Fibroblast of skin of right biceps (primary cell): ENCODE measurements at places on chromosomes 16 and 17.

DNA sequence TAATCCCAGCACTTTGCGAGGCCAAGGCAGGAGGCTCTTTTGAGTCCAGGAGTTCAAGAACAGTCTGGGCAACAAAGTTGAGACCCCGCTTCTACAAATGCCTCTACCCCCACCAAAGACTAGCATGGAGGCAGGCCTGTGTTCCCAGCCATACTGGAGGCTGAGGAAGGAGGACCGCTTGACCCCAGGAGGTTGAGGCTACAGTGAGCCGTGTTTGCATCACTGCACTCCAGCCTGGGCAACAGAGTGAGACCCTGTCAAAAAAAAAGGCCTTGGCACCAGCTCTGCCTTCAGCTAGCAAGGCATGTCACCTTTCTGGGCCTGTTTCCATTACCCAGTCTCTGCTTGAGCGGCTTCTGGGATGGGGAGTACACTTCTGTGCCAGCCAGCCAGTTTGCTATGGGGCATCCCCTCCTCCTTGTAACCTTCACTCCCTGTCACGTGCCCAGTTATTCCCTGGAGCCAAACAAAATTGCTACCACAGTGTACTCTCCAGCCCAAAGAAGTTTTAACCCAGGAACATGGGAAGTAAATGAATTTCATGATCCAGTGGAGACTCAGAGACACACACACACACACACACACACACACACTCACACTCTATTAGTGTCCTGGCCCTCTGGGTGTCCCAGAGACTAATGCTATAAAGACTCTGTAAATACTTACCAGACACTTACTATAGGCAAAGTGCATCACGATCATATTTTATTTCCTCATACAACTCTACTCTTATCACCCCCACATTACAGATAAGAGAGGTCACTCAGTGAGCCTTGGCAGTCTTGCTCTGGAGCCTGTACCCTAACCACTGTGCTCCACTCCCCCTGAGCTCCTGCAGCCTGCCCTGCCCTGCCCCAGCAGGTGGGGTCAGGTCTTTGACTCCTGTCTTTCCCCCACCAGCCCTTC lies 2.5 kb downstream of the CISD3 start:
- DNase-seq = no peak

- DNase-seq = no peak
Measured at GRCh38 chr16:88346680-88347505, 35.9 kb upstream of the ZNF469 start.

DNA sequence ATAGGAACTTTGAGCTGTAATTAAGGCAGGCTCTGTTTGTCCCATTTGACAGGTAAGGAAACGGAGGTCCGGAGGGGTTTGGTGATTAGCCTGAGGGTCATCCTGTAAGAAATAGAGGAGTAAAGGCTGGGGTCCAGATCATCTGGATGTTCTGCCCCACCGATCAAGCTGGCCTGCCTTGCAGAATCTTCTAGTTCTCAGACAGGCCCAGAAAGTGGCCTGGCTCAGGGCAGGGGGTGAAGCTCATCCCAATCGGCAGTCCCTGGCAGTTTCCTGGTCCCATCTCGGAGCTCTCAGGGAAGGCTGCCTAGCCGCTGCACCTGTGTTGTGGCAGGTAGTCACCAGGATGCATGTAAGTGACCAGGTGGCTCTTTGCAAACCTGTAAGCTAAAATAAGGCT lies 4.2 kb downstream of the PIMREG start:
- DNase-seq = no peak

- peak; percentile 65 for DNase-seq
Measured at GRCh38 chr16:23491490-23492391, 18.6 kb downstream of the GGA2 start.

DNA sequence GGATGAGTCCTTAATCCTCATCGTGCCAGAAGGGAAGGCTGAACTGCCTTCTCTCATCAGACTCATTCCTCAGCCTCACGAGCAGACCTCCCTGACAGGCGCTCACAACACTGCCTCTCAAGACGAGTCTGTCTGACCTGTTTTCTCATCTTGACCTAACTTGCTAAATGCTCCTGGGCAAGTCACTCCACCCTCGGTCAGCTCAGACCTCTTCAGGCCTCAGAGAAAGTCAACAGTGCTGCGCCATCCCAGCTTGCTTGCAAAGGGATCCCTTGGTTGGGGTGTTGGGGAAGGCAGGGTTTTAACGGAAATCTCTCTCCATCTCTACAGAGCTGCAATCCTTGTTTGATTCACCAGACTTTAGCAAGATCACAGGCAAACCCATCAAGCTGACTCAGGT lies 15.0 kb downstream of the SERPINF1 start:
- no peak for DNase-seq

DNA sequence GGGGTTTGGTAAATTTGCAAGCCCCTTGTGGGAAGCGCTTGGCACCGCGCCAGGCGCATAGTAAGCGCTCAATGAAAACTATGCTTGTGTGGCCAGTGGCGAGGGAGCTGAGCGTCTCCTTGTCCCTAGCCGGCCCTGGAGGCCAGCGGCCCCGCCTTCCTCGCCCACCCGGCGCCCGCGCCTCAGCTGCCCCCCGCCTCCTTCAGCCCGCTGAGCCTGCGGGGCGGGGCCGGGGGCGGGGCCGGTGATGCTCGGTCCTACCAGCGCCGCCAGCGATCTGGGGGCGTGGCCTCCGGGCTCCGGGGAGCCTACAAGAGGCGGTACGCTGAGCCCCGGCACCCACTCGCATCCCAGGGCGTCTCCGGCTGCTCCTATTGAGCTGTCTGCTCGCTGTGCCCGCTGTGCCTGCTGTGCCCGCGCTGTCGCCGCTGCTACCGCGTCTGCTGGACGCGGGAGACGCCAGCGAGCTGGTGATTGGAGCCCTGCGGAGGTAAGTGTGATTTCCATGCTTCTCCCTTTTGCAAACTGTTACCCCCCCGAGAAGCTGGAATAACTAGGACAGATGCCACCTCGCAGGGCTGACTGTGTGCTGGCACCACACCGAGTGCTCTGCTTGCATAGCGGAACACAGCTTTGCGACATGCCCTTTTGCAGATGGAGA lies at the start of gene CRISPLD2:
Gene CRISPLD2 (plus strand): TSS at position 342 of the 661 bp plus-strand sequence. CDS start 18,511 bp downstream, outside the sequence.
- DNase-seq = peak; percentile 90

DNA sequence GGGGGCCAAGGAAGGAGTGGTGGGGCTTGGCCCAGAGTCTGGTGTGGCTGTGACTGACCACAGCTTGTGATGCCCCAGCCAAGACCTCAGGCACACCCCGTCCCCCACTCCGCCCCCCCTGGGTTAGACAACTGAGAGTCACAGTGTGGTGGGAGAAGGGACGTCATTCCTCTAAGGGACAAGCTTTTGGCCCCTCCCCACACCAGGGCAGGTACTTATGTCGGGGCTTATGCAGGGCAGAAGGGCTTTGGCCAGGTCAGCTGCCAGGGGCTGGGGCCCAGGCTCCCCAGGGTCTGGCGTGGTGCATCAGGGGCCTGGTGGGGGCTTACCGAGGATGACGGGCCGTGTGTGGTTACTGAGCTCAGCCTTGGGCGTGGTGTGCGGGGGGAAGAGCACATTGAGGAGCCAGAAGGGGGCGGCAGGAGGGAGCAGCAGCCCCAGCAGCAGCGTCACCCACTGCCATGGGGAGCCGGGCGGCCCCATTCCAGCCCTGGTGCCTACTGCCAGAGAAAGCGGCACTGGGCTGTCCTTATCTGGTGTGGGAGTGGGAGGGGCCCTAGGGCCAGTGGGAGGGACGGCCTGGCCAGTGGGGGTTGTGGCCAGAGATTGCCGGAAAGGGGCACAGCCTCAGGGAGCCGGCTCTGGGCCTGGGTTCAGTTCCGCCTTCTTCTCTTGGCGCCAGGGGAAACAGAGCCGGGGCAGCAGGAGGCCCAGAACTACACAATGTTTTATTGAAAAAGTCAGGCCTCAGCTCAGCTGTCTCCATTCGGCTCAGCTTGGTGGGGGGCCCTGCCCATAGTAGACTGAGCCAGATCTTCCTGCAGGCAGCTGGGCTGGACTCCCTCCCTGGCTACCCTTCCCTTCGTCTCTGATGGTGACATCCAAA lies at the start of gene LCAT:
Gene LCAT (minus strand): TSS at position 502 of the 886 bp plus-strand sequence. CDS start 19 bp downstream, at position 483.
- no peak for DNase-seq

DNA sequence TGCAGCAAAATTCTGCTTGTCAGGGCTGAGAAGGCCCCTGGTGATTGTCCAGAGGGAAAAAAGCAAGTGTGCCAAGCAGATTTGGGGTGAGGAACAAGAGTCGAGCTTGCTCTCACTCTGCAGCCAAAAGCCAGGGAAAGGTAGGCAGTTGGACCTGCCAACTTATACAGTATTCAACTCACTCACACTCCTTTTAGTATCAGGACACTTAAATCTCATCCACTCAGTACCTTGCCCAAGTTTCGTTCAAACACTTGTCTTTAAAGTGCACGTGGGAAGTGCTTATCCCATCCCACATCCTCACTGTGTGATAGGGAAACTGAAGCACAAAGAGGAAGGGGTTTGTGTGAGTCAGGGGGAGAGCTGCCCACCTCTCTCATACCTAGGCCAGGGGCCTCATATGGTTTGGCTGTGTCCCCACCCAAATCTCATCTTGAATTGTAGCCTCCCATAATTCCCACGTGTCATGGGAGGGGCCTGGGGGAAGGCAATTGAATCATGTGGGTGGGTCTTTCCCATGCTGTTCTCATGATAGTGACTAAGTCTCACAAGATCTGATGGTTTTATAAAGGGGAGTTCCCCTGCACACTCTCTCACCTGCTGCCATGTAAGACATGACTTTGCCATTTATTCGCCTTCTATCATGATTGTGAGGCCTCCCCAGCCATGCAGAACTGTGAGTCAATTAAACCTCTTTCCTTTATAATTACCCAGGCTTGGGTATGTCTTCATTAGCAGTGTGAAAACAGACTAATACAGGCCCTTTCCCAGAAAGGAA lies 25.6 kb upstream of the CES5A start:
- DNase-seq = no peak

- DNase-seq = no peak
Measured at GRCh38 chr17:72409405-72410002, 288.7 kb downstream of the SOX9 start.

DNA sequence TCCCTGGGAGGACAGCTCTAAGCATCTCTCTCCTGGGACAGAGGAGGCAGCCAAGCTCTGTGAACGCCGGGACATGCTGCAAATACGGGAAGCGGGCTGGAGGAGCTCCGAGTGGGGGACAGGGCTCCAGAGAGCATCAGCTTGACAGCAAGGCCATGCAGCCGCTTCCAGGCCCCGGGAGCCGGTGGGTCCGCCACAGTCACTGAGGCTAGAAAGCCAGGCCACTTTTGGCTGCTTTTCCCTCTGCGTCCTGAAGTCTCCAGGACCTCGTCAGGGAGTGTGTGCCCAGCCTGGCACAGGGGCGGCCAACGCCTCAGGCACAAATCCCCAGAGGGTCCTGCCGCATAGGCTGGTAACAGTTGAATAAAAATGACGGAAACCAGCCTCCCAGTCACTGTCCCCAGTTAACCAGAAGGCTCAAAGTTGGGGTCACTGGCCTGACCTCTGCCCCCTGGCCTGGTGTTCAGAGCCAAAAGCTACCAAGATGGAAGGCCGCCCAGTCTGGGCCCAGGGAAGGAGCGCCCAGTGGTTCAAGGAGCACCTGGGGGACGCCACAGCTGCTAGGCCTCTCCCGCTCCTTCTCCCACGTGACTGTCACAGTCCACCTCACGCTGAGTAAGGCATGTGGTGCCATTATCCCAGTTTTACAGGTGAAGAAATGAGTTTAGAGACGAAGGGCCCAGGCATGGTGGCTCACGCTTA lies 3.2 kb upstream of the TRIM65 start:
- no peak for DNase-seq

GRCh38 chr17:21218831-21219380 lies 4.9 kb upstream of the TMEM11 start:
- no peak for DNase-seq

DNA sequence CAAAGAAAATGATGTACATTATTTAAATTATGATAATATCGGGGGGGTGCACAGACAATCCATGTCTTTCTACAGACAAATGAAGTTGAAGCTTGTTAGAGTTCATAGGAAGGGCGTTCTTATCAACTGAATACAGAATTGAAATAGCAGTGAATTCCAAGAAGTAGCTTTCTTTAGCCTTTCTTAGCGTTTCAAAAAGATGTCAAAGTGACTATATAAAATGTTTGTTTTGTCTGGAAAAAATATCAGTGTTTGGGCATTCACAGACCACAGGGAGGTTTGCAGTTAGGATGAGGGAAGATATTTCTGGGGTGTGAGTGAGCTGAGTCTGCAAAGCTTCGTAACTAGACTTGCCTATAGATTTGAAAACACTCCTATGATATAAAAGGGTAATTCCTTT lies 55.0 kb downstream of the STX8 start:
- no peak for DNase-seq

GRCh38 chr16:3734758-3735221 lies 17.5 kb upstream of the TRAP1 start:
- no peak for DNase-seq

GRCh38 chr17:81229666-81229920 lies 6.8 kb upstream of the CEP131 start:
- no peak for DNase-seq

- no peak for DNase-seq
Measured at GRCh38 chr16:31335431-31335830, 19.5 kb upstream of the ITGAX start.

DNA sequence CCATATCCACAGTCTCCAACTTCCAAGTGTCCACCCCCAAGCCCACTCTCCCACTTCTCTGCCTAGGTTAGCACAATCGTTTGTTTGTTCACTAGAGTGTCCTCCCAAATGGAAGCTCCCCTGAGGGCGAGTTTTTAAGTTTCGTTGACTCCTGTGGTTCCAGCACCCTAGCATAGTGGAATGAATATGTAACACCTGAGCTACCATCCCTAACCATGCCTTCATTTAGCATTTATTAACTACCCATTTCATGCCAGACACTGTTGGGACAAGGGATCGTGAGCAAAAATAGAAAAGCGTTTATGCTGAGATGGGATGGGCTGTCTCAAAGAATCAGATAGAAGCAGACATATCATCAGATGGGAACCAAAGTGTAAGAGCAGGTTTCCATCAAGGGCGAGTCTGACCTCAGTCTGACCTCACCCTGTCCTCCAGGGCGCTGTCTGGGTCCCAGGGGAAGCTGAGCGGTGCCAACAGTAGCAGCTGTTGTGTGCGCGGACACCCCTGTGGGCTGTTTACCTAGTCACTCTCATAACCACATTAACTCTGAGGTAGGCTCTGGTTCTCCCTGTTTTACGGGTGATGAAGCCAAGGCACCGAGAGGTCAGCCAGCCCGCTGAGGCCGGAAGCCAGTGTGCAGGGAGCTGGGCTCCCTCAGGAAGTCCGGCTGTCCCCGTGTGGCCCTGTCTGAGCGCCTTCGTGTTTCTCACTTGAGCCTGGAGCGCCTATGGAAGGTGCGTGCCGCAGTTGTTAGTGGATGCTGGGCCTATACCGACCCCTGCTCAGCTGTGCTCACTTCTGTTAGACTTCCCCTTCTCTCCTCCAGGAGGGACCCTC lies 6.2 kb downstream of the CNP start:
- DNase-seq = no peak

- DNase-seq = no peak
Measured at GRCh38 chr17:77726549-77727006, 231.9 kb upstream of the TNRC6C start.

GRCh38 chr17:77473615-77474226 lies 333.0 kb downstream of the SEC14L1 start:
- peak; percentile 48 for DNase-seq

- no peak for DNase-seq
Measured at GRCh38 chr16:76193906-76194615, 83.1 kb upstream of the CNTNAP4 start.
